T-helper 2 cell treated with Interferon-gamma antibody and Interleukin-4, amounts not matched to agents 5 μg/mL and 100 μg/mL, for 36 hours (primary cell): ENCODE measurements at places on chromosomes 12 and 14.

- no peak for DNase-seq
- H3K27me3 ChIP-seq, result peaks cover 5% of the 10 kb centered on the region
- no peak overlapping the region for H3K4me3 ChIP-seq
Measured at GRCh38 chr14:92906823-92907222, 16.1 kb upstream of the CHGA start.

DNA sequence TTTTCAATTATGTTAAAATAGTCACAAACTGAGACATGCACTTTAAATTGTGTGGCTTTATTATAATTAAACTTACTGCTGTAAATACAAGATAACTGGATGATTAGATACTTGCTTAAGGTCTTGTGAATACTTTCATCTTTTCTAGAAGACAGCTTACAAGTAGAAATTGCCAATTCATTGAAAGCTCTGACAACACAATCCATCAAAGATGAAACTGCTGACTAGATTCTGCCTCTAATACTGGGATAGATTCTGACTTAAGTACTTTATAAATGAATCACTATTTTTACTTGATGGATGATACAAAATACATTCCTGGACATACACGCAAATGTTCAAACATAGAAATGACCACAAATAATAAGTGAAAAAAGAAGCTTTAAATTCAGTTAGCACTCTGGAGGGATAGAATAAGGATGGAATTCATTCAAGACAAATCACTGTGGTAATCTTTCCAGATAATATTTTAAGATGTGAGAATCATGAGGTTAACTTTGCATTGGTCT is 876.8 kb downstream of the RPS29 start:
- no peaks in the 10 kb centered on the region for H3K36me3 ChIP-seq
- H3K4me1 ChIP-seq, result no peaks in the 10 kb centered on the region
- DNase-seq, result no peak
- H3K4me3 ChIP-seq, result no peak overlapping the region
- H3K27me3 ChIP-seq, result no peaks in the 10 kb centered on the region
- no peak overlapping the region for H3K27ac ChIP-seq

DNA sequence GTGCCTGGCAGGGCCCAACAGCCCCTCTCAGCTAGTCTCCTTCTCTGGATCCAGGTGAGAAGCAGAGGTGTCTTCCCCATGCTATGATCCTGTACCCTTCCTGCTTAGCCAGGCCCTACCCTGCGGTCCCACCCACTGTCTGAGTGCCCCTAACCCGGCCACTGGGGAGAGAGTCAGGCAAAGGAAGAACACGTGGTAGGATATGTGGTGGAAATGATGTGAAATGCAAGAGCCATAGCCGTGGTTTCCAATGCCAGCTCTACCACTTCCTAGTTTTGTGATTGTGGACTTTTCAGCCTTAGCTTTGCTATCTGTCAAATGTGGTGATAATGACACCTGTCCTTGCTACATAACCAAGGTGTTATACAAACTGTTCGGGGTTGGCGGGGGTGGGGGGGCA is 15.8 kb downstream of the KRT2 start:
- H3K27ac ChIP-seq, result no peak overlapping the region
- H3K4me1 ChIP-seq, result peaks cover 21% of the 10 kb centered on the region
- H3K4me3 ChIP-seq, result no peak overlapping the region
- peaks cover 20% of the 10 kb centered on the region for H3K27me3 ChIP-seq
- H3K36me3 ChIP-seq, result no peaks in the 10 kb centered on the region

DNA sequence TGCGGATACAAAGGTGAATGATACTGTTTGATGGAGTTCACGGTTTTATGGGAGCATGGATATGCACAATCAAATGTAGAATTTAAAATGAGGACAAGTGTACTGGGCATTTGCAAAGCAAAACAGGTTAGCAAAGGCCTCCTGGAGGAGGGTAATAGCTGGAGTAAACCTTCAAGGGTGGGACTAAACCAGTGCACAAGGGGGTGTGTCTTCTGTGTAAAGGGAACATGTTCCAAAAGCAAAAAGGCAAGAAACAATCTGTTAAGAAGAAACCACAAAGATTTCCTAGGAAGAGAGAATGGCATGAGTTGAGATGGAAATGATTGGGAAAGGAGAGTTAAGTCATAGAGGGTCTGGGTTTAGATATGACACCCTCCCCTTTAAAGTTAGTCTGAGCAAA is 109.2 kb upstream of the SLCO1C1 start:
- H3K27ac ChIP-seq, result no peak overlapping the region
- DNase-seq, result no peak
- no peaks in the 10 kb centered on the region for H3K27me3 ChIP-seq
- H3K4me1 ChIP-seq, result no peaks in the 10 kb centered on the region
- H3K4me3 ChIP-seq, result no peak overlapping the region

GRCh38 chr14:41297576-41298327 is 308.9 kb upstream of the LRFN5 start:
- DNase-seq, result no peak
- no peaks in the 10 kb centered on the region for H3K4me1 ChIP-seq

- no peaks in the 10 kb centered on the region for H3K36me3 ChIP-seq
- DNase-seq, result no peak
- H3K27ac ChIP-seq, result no peak overlapping the region
- H3K27me3 ChIP-seq, result no peaks in the 10 kb centered on the region
- no peak overlapping the region for H3K4me3 ChIP-seq
- no peaks in the 10 kb centered on the region for H3K4me1 ChIP-seq
Measured at GRCh38 chr14:49218436-49219092, 367.6 kb downstream of the RPS29 start.
